ENCODE measurements at places on chromosomes 5 and 9.

GRCh38 chr5:177230660-177231059 lies 72.9 kb downstream of the RAB24 start:
- no peak for DNase-seq

- DNase-seq, result no peak
Measured at GRCh38 chr5:94577466-94578245, 40.7 kb downstream of the KIAA0825 start.

- no peak for DNase-seq
Measured at GRCh38 chr9:72441848-72442607, 77.0 kb upstream of the ZFAND5 start.

DNA sequence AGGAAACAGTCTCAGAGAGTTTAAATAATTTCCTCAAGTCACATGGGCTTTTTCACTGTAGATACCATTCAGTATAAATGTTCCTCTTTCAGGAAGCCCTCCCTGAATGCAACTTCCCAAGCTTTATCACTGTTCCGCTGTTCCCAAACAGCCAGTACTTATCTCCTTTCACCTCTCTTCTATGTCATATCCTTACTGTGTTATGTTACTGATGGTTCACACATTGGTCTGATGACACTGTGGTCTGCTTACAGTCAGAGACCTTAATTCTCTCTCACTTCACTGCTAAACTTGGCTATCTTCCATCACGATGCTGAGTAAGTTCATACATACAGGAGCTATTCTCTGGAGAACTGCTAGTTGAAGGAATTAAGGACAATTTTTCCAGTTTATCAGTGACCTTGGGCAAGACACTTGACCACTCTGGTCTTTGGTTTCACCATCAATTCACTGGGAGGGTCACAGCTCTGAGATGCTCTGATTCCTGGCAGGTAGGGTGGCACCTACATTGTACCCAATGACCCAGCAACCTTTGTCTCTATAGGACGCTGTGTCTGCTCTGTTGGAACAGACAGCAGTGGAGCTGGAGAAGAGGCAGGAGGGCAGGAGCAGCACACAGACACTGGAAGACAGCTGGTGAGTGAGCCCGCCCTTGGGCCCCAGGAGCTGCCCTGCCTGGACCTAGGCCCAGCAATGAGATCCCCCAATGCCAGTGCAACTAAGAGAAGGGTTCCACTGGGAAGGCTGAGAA lies 42.1 kb upstream of the RARS1 start:
- no peak for DNase-seq

DNA sequence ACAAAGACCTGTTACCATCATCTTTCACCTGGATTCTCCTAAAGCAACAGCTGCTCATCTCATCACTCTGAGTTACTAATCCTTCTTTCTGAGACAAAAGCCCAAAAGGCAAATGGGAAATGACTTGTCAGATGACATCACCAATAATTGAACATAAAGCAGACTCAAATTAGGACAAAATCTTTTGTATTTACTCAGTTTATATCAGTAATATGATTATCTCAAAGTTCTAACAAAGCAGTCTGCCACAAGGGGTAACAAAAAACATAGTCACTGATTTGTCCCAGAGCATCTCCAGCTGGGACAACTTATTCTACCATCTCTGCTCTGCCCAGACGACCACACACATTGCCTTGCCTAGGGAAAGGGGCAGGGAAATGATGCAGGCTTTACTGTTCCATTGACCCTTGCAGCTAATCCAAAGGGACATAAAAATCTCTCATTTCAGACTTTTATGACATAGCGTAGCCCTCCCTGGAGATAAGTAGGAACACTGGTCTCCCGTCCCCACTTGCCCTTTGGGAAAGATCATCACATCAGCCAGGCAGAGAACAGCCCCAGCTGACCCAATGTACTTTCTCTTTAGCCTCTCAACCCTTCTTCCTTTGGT lies 249.5 kb upstream of the PTGER4 start:
- no peak for DNase-seq

GRCh38 chr5:101326766-101327165 lies 423.7 kb upstream of the ST8SIA4 start:
- DNase-seq, result no peak

GRCh38 chr5:153896701-153897100 lies 142.0 kb downstream of the FAM114A2 start:
- DNase-seq, result no peak

GRCh38 chr5:125848751-125849150 lies 574.5 kb upstream of the GRAMD2B start:
- no peak for DNase-seq

DNA sequence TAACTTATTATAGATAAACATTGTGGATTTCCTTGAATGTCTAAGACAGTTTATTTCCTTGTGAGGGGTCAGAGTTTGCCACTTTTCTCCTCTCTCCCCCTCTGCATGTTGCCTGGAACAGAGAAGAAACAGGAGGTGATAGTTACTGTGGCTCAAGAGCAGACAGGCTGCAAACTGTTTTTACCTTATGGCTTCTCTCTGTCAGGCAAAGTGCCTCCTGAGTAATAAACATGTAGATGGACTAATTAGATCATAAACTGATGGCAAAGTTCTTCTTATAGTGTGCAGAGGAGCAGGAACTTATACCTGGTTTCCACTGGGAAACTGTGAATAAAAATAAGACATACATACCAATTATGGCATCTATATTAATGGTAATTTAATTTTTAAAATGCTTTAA lies 133.1 kb upstream of the CDH12 start:
- DNase-seq, result no peak

GRCh38 chr5:43225649-43226245 lies 33.7 kb downstream of the NIM1K start:
- no peak for DNase-seq

DNA sequence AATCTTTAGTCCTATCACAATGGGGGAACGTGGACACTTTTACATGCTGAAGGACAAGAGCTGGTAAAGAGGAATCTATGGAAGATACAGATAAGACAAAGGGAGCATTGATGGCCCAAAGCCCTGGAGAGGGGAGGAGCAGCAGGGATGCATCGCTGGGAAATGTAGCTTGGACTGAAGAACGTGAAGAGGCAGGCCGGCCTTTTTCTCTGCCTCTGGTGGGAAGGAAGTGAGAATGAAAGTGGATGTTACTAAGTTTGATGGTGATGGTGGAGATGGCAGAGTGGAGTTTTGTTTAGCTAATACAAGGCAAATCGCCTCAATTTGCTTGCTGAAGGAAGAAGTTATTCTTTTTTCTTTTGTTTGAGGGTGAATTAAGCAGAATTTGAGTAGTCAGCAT lies 124.6 kb upstream of the TAF11L2 start:
- no peak for DNase-seq

- no peak for DNase-seq
Measured at GRCh38 chr9:38240051-38240450, 152.5 kb upstream of the ALDH1B1 start.

- DNase-seq, result no peak
Measured at GRCh38 chr5:151758141-151758429, 346 bp downstream of the ATOX1 start.

- DNase-seq, result no peak
Measured at GRCh38 chr9:109483744-109484429, 14.2 kb downstream of the PTPN3 start.

- DNase-seq, result no peak
Measured at GRCh38 chr5:67052034-67052433, 144.6 kb downstream of the CD180 start.

DNA sequence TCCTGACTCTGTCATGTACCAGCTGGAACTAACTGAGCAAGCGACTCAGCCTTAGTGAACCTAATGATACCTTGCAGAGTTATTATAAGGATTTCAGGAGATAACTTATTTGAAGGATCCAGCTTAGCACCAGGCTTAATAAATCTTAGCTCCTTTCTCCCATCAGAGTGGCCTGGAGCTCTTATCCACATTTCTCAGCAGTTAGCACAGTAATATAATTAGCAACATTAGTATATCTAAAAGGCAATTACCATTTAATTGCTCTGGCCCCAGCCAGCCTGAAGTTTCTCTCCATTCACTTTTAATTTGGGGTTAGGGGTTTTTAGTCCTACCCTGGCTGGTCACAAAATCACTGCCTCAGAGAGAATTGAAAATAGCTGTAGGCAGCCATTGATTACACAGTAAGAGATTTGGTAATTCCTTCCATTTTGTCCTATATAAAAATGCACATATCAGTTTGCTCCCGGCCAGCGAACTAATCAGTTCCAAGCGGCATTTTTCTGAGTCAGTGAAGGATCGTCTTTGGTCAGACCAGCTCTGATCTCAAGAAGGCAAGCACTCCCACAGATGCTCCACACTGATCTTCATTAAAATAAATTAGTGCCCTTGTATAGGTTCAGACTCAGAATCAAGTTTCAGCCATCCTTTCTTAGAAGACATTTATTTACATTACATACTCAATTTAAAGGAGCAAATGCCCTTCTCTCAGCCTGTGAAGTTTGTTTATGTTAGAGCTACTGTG lies 56.6 kb downstream of the SNCAIP start:
- no peak for DNase-seq

GRCh38 chr5:178328826-178329730 lies 96.5 kb upstream of the PHYKPL start:
- no peak for DNase-seq

DNA sequence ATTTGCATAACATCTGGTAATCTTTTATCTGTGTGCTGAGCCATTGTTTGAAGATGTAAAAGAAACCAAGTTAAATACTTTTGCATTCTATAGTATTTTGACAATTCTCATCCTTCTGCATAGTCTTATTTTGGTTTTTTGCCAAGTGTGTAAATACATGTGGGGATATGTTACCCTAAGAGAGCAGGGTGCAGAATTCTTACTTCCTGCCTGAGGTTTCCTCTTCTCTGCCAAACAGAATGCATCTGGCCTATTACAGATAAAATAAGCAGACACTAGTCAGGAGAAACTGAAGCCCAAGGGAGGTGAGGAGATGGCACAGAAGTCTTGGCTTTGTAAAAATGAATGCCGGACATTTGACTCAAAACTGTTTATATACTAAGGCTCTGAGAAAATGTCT lies 462.1 kb downstream of the TMEM38B start:
- no peak for DNase-seq

DNA sequence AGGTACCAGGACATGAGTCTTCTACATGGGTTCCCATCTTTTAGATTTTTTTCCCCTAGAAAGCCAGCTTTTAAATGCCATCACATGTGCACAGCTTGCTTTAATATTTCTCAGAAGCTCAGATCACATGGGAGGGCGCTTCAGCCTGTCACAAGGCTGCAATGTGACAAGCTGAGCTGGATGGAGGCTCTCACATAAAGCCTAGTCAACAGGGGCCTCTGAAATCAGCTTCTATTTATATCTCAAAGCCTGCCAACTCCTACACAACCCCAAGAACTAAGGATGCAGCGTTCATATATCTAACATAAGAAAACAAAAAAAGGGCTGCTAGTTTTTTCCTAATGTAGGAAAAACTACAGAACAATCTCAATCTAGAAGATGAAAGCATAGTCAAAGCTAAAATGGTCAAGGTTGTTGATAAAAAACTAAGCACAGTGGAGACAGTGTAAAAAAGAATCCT lies 2.3 kb downstream of the ZFAND5 start:
- DNase-seq, result peak; percentile 4

GRCh38 chr9:120857902-120858301 lies 15.2 kb upstream of the PSMD5 start:
- no peak for DNase-seq

- DNase-seq, result no peak
Measured at GRCh38 chr5:133509742-133510079, 102.6 kb downstream of the FSTL4 start.

DNA sequence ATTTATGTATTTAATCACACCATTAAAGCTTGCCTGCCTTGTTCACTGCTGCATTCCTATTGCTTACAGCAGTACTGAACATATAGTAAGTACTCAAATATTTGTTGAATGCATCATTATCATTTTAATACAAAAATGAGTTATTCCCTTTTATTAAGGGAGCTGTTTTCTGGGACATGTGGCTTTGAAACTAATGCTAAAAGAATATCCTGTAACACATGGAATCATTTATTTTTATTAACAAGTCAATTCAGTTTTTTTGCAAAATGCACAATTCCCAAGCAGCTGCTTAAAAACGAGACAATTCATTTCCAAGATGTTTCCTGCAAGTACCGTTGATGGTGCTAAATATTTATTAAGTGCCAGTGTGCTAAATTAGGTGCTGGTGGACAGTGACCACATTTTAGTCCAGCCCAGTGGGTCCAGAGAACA lies 148.3 kb upstream of the NR3C1 start:
- DNase-seq, result no peak

- DNase-seq, result no peak
Measured at GRCh38 chr9:93303258-93303771, 119.4 kb downstream of the WNK2 start.

GRCh38 chr9:129464972-129465833 lies 155.7 kb downstream of the C9orf50 start:
- no peak for DNase-seq

DNA sequence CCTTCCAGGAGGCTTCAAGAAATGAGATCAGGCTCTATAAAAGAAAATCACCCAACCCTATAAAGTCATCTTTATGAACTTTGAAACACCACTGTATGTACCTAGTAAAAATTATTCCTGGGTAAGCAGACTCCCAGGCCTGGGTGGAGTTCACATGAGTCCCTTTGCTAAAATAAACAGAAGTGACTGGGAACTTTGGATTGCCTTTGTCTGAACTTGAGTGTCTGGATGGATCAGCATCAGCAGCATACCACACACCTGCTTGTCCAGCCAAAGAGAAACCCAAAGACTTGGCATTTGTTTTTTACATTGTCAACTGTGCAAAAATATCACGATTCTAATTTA lies 79.6 kb upstream of the CDKN2B start:
- DNase-seq, result no peak

- no peak for DNase-seq
Measured at GRCh38 chr5:180238631-180239030, 29.6 kb upstream of the RASGEF1C start.

GRCh38 chr9:23088932-23089364 lies 642.3 kb downstream of the DMRTA1 start:
- DNase-seq, result no peak

- no peak for DNase-seq
Measured at GRCh38 chr9:98522487-98522886, 186.2 kb downstream of the GABBR2 start.

- no peak for DNase-seq
Measured at GRCh38 chr5:68407311-68408239, 192.0 kb downstream of the PIK3R1 start.

DNA sequence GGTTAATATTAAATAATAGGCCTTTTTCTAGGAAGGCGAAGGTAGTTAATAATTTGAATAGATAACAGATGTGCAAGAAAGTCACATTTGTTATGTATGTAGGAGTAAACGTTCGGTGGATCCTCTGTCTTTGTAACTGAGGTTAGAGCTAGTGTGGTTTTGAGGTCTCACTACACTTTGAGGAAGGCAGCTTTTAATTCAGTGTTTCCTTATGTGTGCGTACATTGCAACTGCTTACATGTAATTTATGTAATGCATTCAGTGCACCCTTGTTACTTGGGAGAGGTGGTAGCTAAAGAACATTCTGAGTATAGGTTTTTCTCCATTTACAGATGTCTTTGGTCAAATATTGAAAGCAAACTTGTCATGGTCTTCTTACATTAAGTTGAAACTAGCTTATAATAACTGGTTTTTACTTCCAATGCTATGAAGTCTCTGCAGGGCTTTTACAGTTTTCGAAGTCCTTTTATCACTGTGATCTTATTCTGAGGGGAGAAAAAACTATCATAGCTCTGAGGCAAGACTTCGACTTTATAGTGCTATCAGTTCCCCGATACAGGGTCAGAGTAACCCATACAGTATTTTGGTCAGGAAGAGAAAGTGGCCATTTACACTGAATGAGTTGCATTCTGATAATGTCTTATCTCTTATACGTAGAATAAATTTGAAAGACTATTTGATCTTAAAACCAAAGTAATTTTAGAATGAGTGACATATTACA lies 45.7 kb downstream of the TGFBR1 start:
- no peak for DNase-seq
